Bone marrow (tissue), 2 donors: ENCODE measurements at places on chromosomes 3 and 15.

GRCh38 chr3:53553200-53553599 is 58.8 kb downstream of the CACNA1D start:
- DNase-seq: no peak

DNA sequence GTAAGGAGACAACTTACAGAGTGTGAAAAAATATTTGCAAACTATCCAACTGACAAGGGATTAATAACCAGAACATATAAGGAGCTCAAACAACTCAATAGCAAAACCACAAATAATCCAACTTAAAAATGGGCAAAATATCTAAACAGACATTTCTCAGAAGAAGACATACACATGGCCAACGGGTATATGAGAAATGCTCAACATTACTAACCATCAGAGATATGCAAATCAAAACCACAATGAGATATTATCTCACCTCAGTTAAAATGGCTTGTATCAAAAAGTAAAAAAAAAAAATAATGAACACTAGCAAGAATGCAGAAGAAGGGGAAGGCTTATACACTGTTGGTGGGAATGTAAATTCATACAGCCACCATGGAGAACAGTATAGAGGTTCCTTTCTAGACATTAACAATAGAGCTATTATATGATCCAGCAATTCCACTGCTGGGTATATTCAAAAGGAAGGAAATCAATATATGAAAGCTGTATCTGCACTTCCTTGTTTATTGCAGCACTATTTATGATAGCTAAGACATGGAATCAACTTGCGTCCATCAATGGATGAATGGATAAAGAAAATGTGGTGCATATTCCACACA is 998.6 kb downstream of the NAALADL2 start:
- no peak for DNase-seq

DNA sequence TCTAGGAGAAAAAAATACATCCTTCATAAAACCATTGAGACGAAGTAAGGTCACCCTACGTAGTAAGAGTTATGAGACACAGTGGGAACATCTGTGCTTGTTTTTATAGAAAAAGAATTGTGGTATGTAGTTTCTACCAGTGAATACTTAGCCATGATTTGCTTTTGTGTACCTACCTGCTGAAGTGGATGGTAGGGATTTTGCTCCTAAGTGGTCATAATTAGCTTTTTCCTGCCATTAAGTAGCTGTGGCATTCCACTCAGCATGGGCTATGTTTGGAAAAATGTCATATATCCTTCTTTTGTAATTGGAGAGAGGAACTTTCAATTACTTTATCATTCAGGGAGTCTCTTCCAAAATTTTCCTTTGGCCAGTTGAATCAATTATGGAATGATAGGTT is 63.7 kb downstream of the CHD2 start:
- DNase-seq: no peak

- no peak for DNase-seq
Measured at GRCh38 chr15:68298882-68299381, 21.4 kb downstream of the FEM1B start.

GRCh38 chr15:69154078-69154477 is 6.4 kb upstream of the GLCE start:
- DNase-seq: no peak

DNA sequence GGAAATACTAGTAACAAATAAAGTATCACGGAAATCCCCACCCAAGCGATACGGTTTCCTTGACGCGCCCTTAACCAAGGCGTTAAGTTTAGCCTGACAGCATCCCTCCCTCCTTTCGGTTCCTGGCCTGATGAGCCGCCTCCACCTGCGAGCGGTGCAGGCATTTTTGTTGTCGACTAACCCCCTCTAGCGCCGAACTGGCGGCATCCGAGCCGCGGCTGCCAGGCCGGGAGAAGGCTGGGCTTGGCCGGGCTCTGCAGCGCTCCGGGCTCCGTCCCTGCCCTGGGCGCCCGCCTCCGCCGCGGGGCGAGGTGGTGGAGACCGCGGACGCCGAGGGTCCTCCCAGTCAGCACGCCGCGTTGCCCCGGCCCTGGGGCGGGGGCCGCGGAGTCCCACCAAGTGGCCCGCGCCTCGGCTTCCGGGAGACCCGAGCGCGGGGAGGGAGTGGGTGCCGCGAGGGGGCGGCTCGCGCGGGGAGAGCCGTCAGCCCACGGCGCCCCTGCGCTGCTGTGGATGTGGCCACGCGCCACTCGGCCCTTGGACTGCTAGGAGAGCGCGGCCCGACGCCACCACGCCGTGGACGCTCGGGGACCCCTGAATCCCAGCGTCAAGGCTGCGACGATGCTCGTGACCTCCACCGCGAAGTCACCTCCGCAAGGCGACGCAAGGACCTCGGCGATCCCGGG is 1.1 kb upstream of the EPHA6 start:
- DNase-seq: no peak

- no peak for DNase-seq
Measured at GRCh38 chr3:192794216-192794615, 66.9 kb upstream of the FGF12 start.
